ENCODE measurements at places on chromosomes 1 and 21. TPM values are rescaled to one million over a fixed set of nuclear protein-coding genes. Genes with fewer than 3 reads are reported as not detected.
A peak's percentile ranks its signal among the peaks of the same experiment; 100 is the strongest.

GRCh38 chr1:207805841-207806421, 54.1 kb downstream of the CD46 start:
- peak; percentile 83 for DNase-seq

- no peak for DNase-seq
Observed at GRCh38 chr1:8875216-8875861, 3.1 kb downstream of the ENO1 start.

DNA sequence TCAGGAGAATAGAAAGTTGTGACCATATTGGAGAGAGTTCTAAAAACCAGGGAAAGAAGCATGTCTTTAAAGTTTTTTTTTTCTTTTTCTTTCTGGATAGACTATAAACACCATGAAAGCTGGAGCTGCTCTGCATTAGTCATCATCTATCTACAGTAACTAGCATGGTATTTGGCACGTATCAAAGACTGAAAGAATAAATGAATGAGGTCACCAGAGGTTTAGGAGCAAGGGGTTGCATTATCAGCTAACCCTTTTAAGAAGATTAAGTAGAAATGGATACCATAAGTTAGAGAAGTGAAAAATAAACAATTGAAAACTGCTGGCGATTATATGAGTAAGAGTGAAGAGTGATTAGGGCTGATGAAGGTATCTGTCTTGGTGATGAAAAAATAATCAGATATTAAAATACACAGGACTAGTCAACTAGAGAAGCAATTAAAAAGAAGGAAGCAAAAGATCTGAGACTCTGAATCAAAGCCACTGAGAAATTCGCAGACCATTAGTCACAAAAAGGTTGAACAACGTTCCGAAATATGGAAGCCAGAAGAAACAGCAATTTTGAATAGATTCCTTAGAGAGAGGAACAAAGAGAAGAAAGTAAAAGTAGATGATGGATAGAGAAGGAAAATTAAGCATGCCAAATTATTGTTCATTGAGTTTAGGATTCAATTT, 536.4 kb downstream of the DPYD start:
- DNase-seq = peak; percentile 62

DNA sequence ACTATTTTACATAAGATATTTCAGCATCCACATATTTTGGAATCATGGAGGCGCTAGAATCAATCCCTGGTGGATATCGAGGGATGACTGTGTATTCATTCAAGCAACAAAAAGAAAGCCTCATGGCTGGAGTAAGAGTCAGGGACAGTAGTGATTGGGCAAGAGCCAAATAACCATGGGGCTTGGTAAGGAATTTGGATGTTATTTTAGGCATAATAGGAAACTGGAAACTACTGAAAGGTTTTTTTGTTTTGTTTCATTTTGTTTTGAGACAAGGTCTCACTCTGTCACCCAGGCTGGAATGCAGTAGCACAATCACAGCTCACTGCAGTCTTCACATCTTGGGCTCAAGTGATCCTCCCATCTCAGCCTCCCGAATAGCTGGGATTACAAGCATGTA, 33.8 kb upstream of the EYA3 start:
- peak; percentile 47 for DNase-seq

- DNase-seq = no peak
Observed at GRCh38 chr1:203371288-203371687, 20.4 kb upstream of the FMOD start.

The ABCD3 gene
- 43.2 TPM for total RNA-seq

DNA sequence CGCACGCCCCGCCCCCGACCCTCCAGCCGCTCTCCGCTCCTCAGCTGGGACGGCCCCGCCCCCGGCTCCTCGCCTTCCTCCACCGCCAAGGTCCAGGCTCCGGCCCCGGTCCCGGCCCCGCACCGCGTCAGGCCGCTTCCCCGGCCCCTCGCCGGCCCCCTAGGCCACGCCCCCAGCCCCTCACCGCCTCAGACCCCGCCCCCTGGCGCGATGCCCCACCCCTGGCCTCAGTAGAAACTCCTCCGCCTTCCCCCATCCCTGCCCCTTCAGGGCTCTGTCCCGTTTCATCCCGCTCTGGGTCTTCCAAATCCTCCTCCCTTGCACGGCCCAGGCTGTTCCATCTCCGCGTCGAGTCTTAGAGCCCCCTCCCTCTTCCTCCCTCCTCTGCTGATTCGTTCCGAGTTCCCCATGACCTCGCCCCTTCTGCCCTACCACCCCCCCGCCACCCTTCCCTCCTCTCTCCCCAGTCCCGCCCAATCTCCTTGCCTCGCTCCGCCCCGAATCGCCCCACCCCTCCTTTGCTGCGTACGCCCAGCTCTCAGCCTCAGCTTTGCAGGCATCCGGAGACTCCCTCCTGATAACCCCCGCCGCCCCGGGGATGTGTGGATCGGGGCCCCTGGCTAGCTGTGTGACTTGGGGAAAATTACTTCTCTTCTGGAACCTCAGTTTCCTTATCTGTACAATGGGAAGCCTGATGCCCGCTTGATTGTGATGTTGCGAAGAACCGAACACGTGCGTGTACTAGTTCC, 448 bp upstream of the ASAP3 start:
- peak; percentile 92 for DNase-seq

The CHI3L2 gene
- total RNA-seq = 3.2 TPM

- DNase-seq = peak; percentile 95
Observed at GRCh38 chr1:6603238-6603914, 707 bp upstream of the KLHL21 start.

The PPIAL4G gene
- not detected for total RNA-seq

- DNase-seq = peak; percentile 48
Observed at GRCh38 chr1:94048413-94049164, 72.4 kb downstream of the ABCA4 start.

GRCh38 chr21:38806942-38807284, 1.2 kb downstream of the ETS2 start:
- DNase-seq = no peak

DNA sequence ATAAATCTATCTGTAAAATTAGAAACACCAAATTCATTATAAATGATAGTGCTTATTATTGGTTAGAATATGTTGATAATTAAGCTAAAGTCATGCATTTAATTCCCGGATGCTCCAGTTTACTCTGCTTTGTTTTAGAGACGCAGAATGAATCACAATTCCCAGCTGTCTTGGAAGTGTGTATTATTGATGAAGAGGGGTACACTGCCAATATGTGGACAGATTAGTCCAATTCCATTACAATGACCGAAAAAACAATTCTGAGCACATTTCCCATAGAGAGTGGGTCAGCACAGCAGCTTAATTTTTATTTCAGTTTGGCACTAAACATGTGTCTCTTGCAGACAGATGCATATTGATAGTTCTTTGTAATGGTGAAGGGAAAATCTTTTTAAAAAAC, 146.7 kb downstream of the KCNT2 start:
- no peak for DNase-seq

DNA sequence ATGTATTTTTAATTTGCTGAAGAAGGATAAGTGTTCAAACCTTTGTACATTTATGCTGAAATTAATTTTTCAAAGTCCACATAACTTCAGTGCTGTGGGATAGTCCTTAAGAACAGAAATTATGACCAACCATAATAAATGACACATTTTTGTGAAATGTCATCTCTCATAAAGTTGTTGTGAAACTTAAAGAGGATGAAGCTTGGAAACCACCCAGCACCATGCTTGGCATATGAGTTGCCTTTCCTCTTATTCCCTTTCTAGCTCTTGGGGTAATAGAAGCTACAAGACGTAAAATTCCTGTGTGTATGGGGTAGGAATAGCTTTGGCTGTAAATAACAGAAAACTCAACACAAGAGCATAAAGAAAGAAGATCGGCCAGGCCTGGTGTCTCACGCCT, 18.9 kb upstream of the USP24 start:
- no peak for DNase-seq

DNA sequence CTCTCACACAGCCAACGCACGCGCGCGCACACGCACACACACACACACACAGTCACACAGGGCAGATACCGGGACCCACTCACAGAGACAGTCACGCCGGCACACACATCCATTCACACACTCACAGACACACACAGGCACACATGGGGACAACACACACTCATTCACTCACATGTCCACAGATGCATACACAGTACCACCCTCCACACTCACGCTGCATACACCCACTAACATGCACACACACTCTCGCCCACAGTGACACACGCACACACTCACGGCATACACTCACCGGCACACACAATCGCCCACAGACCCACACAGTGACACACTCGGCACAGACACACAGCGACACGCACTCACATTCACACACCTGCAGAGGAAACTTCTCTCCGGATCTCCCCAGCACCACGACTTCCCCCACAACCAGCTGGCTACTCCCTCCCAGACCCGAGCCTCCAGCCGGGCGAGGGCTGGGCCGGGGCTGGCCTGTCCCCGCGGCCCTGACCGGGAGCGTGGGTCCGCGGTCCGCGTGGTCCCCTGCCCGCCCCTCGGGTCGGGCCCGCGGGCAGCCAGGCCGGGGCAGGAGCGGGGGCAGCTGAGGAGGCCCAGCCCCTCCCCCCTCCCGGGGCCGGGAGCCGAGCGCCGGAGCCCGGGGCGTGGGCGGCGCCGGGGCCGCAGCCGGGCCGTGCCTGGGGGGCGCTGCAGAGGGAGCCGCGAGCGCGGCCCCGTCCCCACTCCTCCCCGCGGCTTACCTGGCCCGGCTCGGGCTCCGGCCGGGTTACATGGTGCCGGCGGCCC, 552 bp downstream of the DLGAP3 start:
- DNase-seq = no peak

GRCh38 chr1:113488576-113489177, 98.4 kb downstream of the MAGI3 start:
- peak; percentile 26 for DNase-seq

- DNase-seq = no peak
Observed at GRCh38 chr1:207072233-207072632, 16.4 kb upstream of the C4BPB start.

Measured in myocyte (in vitro differentiated cells).